Osteocyte (in vitro differentiated cells): ENCODE measurements at places on chromosomes 11 and 22.

GRCh38 chr22:19207401-19207808 lies 28.9 kb upstream of the SLC25A1 start:
- DNase-seq, result no peak

DNA sequence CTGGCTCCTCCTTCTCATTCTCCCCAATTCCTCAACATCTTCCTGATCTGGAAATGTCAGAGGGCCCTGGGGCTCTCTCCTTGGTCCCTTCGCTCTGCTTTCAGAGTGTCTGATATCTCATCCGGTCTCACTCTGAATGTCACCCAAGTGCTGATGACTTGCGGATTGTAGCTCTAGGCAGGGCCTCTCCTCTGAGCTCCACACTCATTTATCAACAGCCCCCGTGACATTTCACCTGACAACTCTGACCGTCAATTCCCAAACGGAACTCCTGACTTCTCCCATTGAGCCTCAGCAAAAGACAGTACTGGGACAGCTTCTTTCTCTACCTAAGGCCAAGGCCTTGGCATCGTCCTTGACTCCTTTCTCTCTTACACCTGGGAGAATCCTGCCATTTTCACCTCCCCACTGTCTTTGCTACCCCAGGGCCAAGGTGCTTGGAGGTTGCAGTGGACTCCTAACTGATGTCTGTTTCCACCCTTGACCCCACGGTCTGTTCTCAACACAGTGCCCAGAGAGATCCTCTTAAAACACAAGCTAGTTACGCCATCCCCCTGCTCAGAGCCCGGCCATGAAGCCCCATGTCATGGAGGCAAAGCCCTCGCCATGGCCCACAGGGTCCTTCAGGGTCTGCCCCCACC lies 57.5 kb upstream of the THY1 start:
- DNase-seq, result peak; percentile 78

- DNase-seq, result no peak
Observed at GRCh38 chr11:46800177-46800576, 45.9 kb downstream of the CKAP5 start.

- DNase-seq, result no peak
Observed at GRCh38 chr11:123145220-123145619, 49.8 kb downstream of the CLMP start.

GRCh38 chr11:91136631-91137030 lies 913.8 kb upstream of the CHORDC1 start:
- no peak for DNase-seq

DNA sequence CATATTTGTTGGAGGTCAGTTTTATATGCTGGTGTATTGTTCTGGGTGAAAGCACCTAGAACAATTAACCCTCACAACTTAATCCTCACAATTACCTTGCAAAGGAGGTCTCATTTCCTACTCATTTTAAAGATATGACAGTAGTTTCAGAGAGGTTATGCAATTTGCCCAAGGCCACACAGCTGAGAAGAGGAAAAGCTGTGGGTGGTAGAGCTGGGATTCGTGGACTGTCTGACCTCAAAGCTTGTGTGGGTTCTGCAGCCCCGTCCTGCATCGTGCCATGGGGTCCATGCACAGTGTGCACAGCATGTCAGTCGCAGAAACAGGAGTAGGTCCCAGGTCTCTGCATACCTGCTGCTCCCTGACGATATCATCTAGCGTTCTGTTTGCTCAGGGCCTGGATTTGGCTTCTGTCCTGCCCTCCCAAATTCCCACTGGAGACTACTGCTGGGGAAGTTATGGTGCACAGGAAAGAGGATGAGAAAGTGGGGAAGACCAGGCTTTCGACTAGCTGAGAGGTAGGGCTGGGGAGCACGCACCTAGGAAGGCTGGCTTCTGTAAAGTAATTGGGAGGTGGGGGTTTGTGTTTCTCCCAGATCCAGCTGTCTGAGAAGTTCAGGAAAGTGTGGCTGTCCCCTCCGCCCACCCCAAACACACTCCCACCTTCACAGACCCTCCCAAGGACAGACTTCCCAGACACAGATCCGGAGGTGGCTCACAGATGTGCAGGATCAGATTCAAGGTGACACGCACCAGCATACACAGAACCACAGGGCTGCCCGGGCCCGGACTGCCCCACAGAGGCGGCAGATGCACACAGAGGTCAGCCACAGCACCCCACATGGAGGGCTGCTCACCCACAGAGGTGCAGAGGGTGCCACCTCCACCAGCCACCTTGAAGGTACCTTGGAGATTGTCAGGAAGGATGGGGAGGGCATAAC lies 2.0 kb downstream of the BACE1 start:
- DNase-seq, result no peak

GRCh38 chr11:44949160-44950030 lies 1.3 kb downstream of the TP53I11 start:
- DNase-seq, result no peak

DNA sequence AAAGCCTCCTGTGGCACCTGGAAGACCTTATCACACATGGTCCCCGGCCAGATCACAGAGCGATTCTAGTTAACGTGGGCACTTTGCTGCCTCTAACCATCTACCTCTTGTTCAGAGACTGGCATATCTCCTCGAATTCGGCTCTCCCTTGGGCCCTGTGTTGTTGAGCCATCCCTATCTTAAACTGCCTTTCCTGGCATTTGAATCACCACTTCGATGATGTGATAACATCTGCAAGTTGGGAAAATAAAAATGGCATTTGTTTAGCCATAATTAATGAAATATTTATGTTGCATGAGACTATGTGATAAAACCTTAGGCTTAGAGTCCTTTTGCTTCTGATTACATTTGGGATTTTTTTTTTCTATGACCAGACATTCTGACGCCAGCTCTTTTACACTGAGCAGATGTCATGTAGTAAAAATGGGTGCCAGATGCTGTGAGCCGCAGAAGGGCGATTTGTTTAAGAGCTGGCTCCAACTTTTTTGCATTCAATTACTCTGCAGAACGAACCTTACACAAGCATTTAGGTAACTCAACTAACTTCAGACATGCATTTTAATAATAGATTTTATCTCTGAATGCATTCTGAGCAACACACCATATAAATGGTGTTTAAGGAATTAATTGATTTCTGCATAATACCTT lies 58.5 kb upstream of the PARVA start:
- DNase-seq, result no peak

DNA sequence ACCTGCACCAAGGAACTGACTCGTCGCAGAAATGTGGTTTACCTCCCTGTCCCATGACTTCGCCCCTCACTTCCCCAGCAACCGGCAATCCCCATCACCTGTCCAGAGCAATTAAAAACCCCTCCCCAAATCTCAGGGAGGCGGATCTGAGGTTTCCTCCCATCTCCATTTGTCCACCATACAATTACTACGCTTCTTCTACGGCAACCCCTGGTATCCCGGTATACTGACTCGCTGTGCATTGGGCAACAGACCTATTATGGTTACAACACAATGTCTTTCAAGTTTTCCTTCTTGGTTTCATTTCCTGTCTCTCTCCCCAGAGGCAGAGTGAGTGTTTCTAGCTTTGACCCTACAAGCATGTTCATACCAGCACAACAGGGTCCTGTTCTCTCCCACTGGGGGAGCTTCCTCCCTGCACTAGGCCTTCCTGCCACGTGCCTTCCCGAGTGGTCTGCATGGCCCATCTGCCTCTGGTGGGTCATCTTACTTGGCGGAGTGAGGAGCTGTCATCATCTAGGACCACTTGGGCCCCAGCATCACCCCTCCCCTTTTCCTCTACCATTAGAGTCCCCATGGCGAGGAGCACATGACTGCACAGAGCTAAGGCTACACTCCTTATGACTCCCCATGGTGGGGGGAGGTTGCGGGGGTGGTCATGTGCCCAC lies 30.3 kb upstream of the NAP1L4 start:
- no peak for DNase-seq

GRCh38 chr11:21405422-21405821 lies 736.0 kb downstream of the NELL1 start:
- DNase-seq, result no peak

GRCh38 chr22:44804327-44804726 lies 52.0 kb downstream of the ARHGAP8 start:
- no peak for DNase-seq

GRCh38 chr22:37088108-37088605 lies 21.4 kb downstream of the TMPRSS6 start:
- no peak for DNase-seq
